Fibroblast of lung (primary cell): ENCODE measurements at places on chromosomes 12 and 14.
A peak's percentile ranks its signal among the peaks of the same experiment; 100 is the strongest.

GRCh38 chr14:56874375-56874774 lies 64.1 kb upstream of the OTX2 start:
- DNase-seq, result no peak

DNA sequence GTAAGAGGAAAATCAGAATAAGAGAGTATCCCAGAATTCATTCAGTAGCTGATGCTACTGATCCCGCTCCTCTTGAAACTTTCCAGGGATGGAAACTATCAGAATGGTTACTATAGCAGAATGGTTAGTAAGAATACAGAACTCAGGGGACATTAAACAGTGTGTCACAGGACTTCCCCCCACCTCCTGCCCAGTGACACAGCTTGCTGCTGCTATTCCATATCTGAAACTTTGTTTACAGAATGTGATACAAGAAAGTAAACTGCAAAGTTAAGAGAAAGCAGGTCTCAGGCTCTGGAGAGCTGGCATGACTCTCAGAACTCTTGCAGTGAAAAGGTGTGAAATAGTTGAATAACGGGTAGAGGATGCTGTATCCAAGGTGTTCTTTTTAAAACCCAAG lies 3.4 kb downstream of the SPX start:
- no peak for DNase-seq

DNA sequence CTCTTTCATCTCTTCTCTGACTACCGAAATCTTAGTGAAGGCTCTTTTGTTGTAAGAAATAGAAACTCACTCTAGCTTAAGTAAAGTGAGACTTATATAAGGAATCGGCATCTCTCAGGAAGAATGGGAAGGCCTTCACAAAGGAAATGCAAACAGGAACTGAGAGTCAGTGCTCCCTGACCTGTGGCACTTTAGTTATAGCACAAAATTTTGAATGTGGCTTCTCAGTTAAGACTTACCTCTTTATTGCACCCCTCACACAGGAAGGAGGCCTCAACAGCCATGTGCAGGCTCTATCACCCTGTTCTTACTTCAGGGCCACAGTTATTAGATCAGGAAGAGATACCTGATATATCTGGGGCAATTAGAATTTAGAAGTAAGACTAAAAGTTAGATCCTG lies 224.7 kb upstream of the EGLN3 start:
- no peak for DNase-seq

- DNase-seq, result no peak
Observed at GRCh38 chr12:49057888-49058287, 2.7 kb downstream of the KMT2D start.

- DNase-seq, result peak; percentile 80
Observed at GRCh38 chr14:34053666-34054065, 102.8 kb upstream of the EGLN3 start.

- no peak for DNase-seq
Observed at GRCh38 chr14:103329401-103330347, 4.4 kb upstream of the EIF5 start.

- peak; percentile 38 for DNase-seq
Observed at GRCh38 chr14:67166450-67166853, 22.8 kb upstream of the GARIN2 start.

DNA sequence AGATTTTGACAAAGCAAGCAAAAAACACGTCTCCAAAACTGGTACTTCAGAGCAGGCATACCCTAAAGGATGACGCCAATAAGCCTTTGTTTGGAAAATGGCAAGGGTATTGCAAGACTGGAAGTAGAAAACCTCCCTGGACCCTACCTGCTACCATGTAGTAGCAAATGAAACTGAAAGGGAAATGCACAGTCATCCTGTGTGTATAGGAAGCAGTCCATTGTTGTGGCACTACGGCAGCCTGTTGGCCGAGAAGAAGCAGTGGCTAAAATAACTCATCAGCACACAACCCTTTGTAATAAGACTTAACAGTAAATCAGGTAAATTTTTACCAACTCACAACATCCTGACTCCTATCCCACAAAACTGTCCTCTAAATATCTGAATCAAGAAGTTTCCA lies 386.4 kb downstream of the RGS6 start:
- DNase-seq, result no peak

DNA sequence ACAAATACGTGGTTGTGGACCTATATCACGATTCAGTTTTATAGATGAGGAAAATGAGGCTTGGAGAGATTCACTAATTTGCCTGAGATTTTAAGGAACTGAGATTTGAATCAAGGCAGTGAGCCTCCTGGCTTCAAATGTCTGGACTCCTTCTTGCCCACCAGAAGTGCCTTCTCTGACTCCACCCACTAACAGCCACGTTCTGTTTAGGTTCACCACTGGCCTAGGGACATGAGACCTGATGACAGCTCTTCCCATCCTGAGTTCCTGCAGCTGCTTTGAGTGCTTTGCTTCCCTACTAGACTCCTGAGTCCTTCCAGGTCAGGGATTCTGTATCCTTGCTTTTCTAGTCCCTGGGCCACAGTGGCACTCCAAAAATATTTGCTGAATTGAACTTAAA lies 57.1 kb downstream of the PLBD1 start:
- no peak for DNase-seq

DNA sequence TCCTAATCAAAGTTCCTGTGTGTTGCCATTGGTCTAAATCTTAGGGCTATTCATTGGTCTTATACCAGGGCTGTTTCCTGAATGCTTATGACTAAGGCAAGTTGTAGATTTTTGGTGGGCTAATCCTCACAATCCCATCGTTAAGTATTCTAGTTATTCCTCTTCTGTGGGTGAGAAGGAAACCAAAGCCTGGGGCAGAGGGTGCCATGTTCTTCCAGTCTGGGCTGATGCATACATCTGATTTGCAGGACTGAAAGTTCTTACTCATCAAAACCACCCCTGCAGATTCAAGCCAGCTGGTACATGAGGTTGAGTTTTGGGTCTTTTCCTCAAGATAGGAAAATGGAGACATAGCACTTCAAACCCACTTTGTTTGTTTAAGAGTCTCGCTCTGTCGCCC lies 25.7 kb downstream of the PPP1CC start:
- DNase-seq, result no peak

GRCh38 chr12:15146585-15146984 lies 74.6 kb downstream of the RERG start:
- peak; percentile 64 for DNase-seq

DNA sequence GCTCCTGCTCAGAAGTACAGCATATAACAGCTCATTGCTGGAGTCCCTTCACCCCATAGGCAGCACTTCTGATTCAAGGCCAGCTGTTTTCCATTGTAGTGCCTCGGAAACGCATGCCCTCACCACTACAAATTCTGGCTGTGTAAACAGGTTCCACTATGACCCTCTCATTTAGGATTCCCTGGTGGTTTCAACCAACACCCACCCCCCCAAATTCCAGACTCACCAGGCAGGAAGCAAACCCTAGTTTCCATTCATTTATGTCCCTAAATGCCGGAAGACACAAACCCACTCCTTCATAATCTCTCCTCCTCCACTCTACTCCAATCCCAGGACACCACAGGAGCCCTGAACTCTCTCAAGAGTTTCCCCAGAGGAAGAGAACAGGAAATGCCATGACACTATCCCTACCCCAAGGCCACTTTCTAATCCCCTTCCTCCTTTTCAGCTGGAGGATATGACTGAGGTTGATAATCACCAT lies 75.9 kb upstream of the TMPO start:
- DNase-seq, result no peak

DNA sequence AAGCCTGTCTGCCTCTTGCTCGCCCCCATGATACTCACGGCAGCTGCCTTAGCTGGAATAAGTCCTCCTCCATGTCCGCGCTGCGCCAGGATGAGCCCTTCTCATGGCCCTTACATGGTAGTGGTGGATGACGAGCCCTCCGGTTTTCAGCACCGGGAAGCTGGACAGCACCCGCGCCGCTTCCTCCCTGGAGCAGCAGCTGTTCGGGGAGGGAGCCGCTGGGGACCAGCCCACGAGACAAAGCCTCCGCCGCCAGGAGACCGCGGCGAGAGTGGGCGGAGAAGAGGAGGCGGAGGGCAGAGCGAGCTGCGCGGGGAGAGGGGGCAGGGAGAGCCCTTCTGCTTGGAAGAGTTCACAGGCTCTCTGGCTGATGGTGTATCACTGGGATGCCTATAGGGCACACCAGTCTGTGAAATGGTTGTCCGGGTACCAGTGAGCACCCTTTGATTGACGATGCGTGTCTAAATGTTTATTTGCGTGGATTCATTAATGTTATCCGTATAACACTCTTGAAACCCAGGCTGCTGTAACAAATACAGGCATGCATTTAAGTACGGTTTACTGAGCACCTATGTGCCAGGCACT lies at the start of gene SVOP:
Gene SVOP (minus strand): TSS at position 273 of the 585 bp plus-strand sequence. CDS start 200 bp downstream, at position 73.
- DNase-seq, result peak; percentile 80

DNA sequence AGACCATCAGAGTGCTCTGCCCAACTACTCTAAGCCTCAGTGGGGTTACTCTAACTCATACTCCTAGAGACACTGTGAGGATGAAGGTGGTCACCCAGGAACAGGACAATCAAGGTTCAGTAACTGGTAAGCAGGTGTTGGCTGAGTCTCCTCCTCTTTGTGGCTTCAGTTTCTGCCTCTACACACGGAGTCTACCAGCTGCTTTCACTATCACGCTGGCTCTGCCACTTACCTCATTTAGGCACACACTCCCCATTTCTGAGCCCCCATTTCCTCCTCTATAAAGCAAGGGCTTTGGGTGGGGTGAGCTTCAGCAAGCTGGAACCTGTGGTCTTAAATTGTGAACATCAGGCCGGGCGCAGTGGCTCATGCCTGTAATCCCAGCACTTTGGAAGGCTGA lies 7.3 kb upstream of the TCHP start:
- DNase-seq, result no peak

- DNase-seq, result no peak
Observed at GRCh38 chr12:79690142-79690637, 574 bp downstream of the PAWR start.

GRCh38 chr12:3571323-3571722 lies 80.3 kb downstream of the PRMT8 start:
- DNase-seq, result no peak

- peak; percentile 95 for DNase-seq
Observed at GRCh38 chr12:19799216-19799615, 359.9 kb downstream of the AEBP2 start.

DNA sequence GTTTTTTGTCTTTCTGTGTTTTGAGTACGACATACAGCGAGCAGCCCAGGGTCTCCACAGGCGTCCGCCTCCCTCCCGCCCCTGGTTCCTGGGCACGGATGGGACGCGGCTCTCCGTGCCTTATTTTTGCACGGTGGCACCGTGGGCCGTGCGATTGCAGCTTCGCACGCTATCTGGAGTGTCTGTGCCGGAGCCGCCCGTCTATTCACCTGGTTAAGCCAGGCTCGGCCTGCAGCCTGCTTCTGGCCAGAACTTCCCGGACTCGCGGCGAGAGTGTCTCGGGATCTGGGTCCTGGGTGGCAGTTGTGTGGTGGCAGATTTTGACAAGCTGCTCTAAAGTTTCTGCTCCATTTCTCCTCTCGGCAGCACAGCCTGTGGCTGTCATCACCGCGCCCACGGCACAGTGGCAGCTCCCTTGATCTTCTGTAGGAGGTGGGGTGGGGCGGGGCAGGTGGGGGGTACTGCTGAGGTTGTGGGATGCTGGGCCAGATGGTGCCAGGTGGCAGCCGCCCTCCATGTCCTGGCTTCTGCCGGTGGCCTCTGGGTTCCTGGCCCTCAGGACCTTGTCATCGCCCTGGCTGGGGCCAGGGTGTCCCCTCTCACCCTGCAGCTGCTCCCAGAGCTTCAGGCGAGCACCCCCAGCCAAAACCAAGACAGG lies 2.9 kb downstream of the MMP17 start:
- peak; percentile 21 for DNase-seq

GRCh38 chr14:72463291-72463866 lies 430.5 kb downstream of the DPF3 start:
- DNase-seq, result no peak

DNA sequence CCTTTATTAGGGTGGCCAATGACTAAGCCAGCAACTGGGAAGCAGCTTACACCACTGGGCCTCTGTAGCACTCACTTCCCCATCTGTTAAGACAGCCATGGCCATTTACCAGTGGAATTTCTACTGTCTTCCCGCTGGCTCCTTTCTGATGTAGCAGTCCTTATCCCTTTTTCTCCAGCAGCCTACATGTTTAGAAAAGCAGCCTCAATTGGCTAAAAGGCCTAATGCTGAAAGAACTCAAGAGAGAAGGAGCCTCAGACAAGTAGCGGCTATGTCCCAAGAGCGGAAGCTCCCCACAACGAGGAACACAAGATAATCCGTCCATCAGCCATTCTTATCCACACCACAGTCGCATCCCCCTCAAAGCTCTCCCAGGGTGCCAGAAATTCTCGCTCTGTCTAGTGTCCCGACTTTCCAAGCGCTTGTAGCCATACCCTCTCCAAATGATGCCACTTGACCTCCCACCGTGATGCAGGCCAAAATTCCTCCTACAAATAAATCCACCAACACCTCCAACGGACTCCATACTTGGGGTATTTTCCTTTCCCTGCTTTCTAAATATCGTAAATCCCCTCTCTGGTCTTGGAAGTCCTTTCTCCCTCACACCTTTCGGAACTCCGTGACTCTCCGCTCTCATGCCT lies 624 bp downstream of the M6PR start:
- peak; percentile 23 for DNase-seq

DNA sequence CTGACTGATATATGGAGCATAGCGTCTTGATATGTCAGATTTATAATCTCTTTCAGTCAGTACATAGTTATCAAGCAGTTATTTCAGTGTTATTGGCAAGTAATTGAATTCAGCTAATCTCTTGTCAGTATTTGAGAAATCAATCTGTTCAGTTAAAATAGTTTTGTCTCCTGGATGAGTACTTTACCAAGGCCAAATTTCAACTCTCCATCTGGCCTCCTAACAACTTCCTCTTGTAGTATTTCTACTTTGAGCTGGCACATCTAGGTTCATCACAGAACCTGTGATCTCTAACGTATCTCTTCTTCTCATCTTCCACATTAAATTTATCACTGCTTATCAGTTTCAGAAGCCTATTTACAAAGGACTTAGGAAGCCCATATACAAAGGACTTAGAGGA lies 690.5 kb downstream of the C12orf50 start:
- DNase-seq, result no peak

- DNase-seq, result no peak
Observed at GRCh38 chr12:109759595-109759994, 46.0 kb downstream of the FAM222A start.

DNA sequence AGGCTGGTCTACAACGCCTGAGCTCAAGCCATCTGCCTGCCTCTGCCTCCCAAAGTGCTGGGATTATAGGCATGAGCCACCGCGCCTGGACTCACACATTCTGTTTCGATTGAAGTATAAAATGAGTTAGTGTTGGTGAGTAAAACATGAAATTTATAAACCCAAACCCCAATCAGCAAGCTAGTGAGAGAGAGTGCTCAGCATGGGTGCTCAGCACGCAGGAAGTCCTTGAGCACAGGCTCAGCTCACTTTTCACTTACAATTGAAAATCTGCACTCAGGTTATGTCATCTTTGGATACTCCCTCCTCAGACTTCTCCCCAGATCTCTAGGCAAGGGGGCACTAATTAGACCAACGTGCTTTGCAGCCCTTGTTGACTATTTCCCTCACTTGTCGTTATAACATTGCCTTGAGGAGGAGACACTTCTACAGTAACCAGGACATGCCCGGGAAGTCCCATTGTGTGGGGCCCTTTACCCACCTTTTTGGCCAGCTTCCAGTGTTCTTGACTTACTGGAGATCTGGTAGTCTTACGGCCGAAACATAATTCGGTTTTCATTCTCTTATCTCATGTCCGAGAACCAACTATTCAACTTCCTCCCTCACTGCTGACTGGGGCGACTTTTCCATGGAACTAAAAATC lies 68.5 kb upstream of the AMN1 start:
- DNase-seq, result no peak

GRCh38 chr14:72683787-72684186 lies 210.1 kb downstream of the DPF3 start:
- no peak for DNase-seq
